ENCODE measurements at places on chromosomes 6 and 20.
A peak's percentile ranks its signal among the peaks of the same experiment; 100 is the strongest.

GRCh38 chr6:152435816-152436215 lies 201.3 kb downstream of the SYNE1 start:
- DNase-seq = no peak

DNA sequence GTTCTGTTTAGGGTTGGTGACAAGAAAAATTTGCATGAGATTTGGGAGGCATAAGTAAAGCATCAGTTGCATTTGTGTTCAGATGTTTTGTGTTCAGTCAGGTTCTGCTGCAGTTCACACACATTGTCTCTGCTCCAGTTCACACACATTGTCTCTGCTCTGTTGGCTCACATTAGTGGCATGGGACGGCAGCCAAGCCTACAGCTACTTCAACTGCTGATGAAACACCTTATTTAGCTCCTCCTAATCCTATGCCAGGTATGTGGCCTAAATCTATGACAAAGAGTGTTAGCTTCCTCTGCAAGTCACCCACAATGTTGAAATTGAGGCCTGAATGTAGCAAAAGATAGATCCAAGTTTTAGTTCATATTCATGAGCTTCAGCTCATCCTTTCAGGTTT lies 278.1 kb upstream of the SYNCRIP start:
- peak; percentile 69 for DNase-seq

GRCh38 chr6:56714273-56714672 lies 71.6 kb upstream of the DST start:
- DNase-seq = no peak

DNA sequence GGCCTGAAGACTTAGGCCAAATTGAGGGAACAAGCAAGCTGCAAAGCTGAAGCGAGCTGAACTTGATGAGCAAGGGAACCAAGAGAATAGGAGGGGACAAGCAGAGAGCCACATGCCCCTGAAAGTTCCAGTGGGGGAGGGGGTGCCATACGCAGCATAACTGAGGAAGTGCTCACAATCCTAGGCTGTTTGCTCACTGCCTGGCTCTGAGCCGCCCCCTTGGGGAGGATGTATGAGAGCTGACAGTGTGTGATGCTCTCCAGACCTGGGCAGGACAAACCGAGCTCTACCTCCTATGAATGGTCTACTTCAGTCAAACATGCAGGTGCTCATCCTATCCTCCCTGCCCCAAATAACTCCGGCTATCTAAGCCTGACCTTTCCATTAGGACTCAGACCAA lies 52.1 kb downstream of the FAXC start:
- DNase-seq = no peak

- DNase-seq = no peak
These were observed 1101.7 kb upstream of the EYS start for GRCh38 chr6:66808771-66809170.

DNA sequence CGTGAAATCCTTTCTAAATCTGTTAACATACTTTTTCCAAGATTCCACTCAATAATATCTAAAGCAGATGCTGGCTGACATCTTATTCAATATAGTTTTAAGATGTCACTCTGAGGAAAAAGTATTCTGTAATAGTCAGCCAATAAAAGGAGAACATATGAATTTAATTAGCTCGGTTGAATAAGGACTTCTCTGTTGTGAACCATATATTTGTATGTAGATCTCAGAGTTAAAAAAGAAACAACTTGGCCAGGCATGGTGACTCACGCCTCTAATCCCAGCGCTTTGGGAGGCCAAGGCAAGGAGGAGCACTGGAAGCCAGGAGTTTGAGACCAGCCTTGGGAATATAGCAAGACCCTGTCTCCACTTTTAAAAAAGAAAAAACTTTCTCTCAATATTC lies 7.4 kb upstream of the CD24 start:
- no peak for DNase-seq

GRCh38 chr6:117205876-117206275 lies 59.5 kb upstream of the VGLL2 start:
- DNase-seq = no peak

- DNase-seq = no peak
These were observed 18.5 kb upstream of the TUBB2A start for GRCh38 chr6:3175715-3176402.

DNA sequence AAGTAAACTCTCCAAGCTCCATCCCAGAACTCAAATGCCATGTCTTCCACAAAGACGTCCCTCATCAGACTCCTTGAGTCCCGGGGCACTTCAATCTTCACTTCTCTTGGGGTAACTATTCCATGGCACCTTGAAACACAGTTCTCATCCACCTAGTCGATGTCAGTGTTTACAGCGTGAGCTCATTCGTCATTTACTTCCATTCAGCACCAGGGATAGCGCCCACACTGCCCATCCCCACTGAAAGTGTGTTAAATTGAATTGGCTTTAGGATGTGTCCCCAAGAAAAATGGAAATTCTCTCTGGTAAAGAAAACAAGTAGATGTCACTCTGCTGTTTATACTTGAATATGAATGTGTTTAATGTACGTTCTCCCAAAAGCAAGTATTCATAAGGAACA lies 31.3 kb downstream of the KCNK15 start:
- no peak for DNase-seq

GRCh38 chr6:82959385-82959941 lies 106.2 kb downstream of the UBE3D start:
- DNase-seq = no peak

Measured in cerebellum (tissue), 4 donors.